ENCODE measurements at places on chromosomes 3 and 15.
A peak's percentile ranks its signal among the peaks of the same experiment; 100 is the strongest.

DNA sequence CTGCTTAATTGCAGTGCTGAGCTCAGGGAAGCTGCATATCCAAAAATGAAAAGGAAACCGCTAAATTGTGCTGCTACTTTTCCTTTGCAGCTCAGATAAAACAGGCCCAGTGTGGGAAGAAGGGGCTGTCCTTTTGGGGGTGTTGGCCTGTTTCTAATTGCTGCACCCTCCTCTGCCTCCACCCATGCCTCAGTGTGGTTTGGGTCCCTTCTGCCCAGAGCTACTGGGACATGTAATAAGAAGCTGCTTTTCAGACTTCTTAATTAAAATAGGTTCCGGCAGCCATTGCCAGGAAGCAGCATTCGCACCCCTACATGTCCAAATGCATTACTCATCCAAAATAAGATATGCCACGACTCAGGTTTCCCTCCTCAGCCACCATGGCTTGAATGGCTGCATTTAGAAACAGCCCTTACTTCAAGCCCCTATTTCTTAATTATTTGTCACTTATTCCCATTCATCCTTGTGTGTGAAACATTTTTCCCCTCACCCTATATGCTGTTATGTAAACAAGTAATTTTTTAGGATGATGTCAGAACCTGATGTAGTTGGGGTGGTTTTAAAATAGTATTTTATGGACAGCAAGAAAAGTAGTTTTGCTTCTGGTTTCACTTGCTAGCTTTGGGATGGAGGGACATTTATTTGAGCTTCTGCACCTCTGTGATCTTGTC, 235.9 kb upstream of the CTDSPL start:
- DNase-seq, result no peak

DNA sequence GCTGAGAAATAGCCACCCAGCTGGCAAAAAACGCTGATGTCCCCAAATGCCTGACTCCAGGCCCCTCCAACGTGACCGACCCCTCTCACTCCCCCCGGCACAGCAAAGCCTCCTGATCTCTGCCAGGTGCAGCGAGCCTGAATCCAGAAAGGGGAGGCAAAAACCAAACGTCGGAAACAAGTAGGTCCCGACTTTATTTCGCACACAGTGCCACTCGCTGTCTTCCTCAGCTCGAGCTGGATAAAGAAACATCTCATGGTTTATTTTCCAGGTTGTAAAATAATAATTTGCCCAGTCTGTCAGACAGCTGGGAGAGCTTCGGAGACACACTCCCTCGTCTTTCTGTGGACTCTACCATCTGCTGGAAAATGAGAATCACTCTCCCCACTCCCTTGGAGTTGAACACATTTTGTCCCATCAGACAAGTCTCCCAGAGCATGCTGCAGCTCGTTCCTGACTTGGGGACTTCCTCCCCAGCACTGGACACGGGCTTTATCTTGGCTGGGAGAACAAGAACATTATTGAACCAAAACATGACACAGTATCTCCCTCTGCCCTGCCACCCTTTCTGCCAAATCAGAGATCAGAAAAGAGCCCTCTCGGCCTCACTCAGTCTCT, 142.8 kb downstream of the NUP210 start:
- DNase-seq, result no peak

DNA sequence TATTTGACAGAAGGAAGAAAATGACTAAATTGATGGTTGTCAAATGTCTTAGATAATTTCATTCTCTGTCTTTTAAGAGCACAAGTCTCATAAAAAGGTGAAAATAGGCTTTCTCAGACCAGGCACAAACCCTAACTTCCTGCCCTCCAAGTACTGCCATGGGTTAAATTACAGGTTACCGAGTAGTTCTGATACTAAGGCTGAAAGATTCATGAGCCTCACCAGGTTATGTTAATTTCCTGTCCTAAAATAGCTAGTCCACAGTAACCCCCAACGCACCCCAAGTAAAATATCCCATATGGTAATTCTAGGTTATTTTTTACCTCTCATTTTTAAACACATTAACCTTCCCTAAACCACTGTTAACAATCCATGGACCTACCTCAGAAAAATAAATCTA, 42.0 kb downstream of the GSK3B start:
- peak; percentile 22 for DNase-seq

DNA sequence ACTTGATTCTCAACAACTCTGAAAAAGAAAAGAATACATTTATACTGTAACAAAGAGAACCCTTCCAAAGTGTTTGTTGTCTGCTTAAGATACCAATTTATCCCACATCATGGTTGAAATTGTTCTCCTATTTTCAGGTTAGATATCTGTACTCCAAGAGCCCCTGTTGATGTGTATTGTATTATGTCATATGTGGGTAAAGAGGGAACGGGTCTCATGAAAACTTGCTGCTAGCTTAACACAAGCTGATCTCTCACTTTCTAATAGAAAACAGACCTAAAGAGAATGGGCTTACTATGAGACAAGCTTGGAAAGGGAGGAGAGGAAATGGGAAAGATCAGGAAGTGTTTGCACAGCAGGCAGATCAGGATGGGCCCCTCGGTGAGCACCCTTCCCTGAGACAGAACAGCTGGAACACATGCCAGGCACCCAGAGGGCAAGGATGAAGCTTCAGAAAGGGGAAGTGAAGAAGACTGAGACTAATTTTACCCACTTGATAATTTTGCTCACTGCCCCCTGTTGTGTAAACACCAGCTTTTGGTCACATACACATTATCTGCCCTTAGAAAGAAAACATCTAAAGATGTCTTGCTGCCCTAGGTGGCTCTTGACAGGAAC, 747.9 kb upstream of the CCDC54 start:
- DNase-seq, result peak; percentile 37

DNA sequence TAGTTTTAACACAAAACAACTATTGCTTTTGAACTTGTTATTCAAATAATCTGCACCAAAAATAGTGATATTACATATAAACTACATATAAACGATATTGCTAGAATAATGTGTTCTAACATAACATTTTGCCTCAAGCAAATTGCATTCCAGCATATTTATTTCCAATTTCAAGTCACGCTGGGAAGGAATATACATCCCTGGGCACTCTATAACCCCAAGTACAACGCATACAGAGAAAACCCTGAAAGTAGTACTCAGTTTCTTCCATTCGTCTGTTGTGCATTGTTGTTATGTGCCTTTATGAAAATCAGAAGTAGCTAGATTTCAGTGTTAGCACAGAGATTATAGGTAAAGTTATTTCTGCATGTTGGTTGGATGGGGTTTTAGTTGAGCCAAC, 251.5 kb downstream of the TUSC7 start:
- DNase-seq, result no peak

- DNase-seq, result no peak
These were observed 16.3 kb upstream of the ST3GAL6 start for GRCh38 chr3:98746882-98747281.

DNA sequence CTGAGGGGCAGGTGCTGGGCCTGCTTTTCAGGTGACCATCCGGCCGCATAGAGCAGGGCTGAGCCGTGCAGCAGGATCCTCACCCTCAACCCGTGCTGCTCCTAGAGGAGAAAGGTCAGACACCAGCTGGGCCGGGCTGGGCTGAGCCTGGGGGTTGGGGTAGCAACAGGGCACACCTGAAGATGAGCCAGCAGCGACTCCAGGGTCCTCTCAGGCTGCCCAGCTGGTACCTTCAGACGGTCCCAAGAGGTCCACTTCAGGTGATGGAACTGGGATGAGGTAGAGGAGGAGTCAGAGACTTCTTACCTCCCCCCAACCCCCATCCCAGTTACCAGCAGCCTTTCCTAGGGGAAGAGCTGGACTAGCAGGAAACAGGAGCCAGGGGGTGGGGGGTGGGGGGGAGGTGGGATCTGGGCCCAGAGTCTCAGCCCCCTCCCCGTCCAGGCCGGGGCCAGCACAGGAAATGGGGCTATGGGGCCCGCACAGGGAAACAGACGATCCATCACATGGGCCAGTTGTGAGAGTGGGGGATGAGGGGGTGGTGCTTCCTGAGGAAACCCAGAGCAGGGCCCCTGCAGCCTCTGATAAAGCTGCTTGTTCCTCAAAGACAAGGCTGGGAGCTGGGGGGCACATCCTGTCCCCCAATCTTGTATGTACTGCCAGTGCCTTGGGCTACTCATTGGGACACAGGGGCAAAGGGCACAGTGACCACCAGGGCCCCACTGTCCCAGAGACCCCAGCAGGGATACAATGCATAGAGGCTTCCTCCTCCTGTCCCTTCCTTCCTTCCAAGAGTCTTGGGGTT, 3.0 kb downstream of the INKA1 start:
- no peak for DNase-seq

DNA sequence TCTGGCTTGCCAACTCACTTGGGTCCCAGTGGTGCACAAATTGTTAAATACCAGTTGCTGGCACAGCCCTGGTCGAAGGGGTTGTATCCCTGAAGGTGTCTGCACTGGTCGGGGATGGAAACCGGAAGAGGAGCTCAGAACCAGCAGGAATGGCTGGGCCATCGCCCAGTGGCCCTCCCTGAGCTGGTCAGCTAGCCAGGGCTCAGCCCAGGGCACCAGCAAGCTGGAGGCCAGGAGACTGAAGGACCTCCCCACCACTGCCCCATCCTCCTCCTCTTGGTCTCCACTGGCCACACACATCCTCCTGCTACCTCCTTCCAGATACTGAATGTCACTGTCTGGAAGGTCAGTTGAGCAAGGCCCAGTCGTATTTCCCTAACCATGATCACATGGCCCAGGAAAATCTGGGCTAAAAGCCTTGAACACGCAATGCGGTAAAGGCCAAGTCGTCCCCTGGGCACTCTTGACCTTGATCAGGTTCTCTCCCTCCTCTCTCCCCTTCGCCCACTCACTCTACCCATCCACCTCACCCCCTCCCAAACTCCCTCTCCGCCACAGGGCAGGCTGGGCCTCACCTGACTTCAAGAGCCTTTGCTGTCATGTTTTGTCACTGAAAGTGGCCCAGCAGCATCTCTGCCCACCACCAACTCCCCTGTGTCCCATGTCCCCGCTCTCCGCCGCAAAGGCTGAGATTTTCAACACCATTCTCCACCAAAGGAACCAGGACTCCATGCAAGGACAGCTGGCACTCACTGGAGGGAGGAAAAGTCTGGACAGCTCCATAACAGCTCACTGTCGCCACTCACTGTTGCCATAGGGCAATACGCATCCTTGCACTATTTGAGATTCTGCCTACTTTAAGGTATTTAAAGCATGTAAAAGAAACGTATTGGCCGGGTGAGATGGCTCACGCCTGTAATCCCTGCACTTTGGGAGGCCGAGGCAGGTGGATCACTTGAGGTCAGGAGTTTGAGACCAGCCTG, 12.1 kb downstream of the ZDHHC19 start:
- no peak for DNase-seq

DNA sequence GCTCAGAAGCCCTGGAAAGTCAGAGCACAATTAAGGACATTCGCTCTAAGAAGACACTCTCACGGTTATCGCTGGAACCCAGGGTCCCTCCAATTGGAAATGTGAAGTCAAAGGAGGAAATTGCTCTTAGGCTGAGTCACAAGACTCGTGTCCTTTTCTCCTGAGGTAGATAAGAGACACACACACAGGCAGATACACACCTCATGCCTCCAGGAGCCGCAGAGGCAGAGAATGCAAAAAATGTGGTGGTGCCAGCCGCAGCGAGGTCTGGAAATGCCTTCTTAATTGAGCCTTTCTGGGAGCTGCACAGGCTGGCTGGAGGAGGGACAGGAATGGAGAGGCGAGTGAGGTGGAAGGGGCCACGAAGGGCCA, 189.3 kb downstream of the OPA1 start:
- no peak for DNase-seq

- DNase-seq, result no peak
These were observed 157.0 kb downstream of the RYR3 start for GRCh38 chr15:33467816-33468163.

- DNase-seq, result no peak
These were observed 921 bp downstream of the LMLN start for GRCh38 chr3:197960694-197961581.
